ENCODE measurements at places on chromosomes 12 and 14.

DNA sequence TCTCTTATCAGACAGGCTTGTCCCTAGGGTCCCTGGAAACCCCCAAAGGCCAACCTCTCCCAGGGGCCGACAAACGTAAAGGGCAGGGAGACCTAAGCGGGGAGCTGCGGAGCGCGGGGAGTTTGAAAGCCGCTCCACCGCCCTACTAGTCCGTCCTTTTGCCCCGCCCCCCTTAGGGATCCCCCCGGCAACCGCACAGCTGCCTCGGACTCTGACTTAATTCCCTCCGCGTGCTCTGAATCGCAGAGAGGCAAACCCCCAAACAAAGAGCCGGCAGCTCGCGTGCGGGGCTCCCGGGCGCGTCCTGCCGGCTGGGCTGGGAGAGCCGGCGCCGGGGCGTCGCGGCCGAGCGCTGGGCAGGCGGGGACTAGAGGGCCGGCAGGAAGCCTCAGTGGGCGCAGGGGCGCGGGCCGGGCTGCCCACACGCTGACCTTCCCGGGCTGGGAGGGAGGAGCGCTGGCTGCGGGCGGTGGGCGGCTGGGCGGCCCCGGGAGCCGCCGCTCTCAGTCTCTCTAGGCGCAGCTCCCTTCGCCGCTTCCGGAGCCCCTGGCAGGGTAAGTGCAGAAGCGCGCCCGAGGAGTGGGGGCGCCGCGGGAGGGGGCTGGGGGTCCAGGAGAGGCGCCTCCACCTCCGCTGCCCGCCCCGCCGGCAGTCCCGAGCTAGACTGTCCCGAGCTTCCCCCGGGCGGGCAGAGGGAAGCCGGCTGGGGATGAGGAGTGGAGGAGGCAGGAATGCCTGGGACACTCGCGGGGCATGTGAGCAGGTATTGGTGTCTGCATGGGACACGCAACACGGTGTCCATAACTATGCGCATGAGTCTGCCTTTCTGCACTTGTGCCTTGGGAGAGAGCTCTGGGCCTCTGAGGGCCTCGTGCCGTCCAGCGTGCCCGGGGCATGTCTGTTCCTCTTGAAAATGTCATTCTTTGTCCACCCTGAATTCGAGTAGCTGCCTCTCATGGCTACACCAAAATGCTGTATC is at the start of gene TSPAN11:
TSPAN11 (plus strand) TSS at position 506 of the 979 bp plus-strand sequence. CDS start 27,244 bp downstream, outside the sequence.
- DNase-seq, result no peak

GRCh38 chr12:92108651-92109050 is 37.0 kb downstream of the BTG1 start:
- no peak for DNase-seq

- no peak for DNase-seq
These were observed 62.3 kb downstream of the NIN start for GRCh38 chr14:50768680-50769079.

- no peak for DNase-seq
These were observed 32.4 kb downstream of the PITPNM2 start for GRCh38 chr12:123118497-123118896.

DNA sequence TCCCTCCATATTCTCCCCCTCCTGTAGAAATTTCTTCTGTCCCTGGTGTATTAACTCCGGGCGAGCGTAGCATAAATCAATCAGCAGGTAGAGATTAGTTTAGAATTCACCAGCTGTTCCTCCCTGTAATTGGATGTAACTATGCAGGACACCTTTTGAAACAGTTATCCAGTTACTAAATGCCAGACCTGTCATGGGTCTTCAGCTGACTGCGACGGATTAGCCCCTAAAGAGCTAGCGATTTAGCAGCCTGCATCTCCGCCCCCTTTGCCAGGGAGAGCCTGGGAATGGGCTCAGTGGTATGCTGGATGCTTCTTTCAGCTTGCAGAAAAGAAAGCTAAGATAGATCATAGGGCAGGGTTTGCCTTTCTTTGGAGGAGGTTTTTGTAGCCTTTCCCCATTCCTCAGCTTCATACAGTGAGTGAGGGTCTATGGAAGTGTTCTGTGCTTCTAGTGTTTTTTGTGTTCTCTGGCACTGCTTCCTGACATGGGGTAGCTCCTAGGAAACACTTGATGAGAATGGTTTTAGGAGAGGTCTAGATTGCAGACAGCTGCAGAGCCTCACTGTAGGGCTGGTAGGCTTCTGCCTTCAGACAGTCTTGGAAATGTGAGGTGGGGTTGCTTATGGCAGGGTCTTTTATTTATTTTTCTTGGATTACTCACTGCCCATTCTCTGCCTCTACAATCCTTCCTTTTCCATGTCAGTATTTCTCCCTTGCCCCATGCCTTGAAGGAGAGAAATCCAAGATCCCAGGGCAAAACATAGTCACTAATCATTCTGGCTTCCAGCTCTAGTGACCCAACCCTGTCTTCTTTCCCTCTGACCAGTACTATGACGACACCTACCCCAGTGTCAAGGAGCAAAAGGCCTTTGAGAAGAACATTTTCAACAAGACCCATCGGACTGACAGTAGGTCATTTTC is 16.7 kb downstream of the COPZ1 start:
- no peak for DNase-seq
